ENCODE measurements at places on chromosomes 13 and 19.

DNA sequence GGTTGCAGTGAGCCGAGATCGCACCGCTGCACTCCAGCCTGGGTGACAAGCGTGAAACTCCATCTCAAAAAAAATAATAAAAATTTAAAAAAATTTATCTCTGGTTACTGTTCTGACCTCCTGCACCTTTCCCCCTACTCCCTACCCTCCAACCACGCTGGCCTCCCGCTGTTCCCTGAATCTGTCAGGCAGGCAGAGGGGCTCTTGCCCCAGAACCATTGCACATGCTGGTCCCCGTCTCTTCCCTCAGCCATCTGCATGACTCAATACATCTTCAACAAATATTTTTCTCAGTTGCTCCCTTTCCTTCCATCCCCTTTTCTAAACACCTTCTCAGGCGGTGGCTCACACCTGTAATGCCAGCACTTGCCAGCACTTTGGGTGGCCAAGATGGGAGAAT is 1.1 kb upstream of the FAM187B start:
- no peak for DNase-seq

GRCh38 chr19:7312816-7313215 is 18.6 kb upstream of the INSR start:
- DNase-seq, result no peak

GRCh38 chr19:17530586-17530985 is 19.1 kb downstream of the PGLS start:
- no peak for DNase-seq

DNA sequence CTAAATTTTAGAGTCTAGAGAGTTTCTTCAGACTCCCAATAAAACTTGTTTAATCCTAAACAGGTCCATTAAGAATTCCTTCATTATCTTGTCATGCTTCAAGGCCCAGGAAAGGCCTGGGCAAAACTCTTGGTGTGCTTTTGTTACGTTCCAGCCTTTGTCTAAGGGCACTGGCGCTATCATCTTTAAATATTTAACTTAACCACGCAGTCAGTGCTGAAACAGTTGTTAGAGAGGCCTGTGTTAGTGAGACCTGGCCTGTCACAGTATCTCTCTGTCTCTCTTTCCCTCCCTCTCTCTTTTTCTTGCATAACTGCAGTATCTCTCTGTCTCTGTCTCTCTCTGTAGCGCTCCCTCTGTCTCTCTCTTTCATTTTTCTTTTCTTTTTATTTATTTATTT is 8.2 kb upstream of the OR1M1 start:
- no peak for DNase-seq

DNA sequence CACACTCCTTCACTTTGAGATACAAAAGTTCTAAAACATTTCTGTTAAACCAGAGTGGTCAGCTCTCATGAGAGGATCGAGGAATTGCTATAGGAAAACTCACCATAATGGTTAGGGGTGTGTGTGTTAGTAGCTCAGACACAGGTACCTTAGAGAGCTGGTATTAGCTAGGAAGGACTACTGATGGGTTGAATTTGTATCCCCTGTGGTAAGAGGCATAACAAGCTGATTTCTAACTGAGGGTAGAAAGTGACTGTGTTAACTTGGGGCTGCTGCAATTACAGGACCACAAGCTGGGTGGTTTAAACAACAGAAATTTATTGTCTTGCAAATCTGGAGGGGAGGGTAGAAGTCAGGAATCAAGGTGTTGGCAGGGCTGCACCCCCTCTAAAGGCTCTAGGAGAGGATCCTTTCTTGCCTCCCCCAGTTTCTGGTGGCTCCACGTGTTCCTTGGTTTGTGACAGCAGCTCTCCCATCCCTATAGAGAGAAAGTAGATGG is 17.4 kb downstream of the LEUTX start:
- no peak for DNase-seq

- DNase-seq, result no peak
These were observed 4.1 kb upstream of the PSMD8 start for GRCh38 chr19:38370299-38370698.

DNA sequence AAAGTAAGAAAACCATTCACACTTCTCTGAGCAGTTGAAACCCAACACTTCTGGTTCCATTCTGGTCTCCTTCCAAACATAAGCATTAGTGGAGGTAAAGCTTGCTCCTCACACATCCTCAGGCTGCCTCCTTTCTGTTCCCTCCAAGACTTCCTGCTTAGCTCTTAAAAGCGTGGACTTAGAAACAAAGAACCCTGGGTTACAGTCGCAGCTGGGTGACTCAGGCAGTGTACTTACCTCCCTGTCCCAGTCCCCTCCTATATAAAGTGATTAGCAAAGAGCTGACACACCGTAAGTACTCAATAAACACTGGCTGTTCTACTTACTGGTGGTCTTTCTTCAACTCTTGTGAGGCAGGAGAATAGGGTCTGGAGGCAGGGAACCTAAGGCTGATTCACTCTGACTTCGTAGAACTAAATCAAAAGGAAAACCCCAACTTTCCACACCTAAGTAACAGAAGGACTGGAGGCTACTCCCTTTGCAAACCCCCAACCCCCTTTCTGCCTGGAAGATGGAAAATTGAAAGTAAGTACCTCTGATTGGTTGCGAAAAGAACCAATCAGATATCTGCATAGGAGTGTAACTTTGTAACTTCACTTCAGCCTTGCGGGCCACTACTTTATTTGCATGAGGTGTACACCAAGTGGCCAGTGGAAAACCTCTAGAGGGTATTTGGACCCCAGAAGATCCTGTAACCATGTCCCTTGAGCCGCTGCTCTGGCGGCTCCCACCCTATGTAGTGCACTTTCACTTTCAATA is 165.4 kb downstream of the SUCLA2 start:
- no peak for DNase-seq

DNA sequence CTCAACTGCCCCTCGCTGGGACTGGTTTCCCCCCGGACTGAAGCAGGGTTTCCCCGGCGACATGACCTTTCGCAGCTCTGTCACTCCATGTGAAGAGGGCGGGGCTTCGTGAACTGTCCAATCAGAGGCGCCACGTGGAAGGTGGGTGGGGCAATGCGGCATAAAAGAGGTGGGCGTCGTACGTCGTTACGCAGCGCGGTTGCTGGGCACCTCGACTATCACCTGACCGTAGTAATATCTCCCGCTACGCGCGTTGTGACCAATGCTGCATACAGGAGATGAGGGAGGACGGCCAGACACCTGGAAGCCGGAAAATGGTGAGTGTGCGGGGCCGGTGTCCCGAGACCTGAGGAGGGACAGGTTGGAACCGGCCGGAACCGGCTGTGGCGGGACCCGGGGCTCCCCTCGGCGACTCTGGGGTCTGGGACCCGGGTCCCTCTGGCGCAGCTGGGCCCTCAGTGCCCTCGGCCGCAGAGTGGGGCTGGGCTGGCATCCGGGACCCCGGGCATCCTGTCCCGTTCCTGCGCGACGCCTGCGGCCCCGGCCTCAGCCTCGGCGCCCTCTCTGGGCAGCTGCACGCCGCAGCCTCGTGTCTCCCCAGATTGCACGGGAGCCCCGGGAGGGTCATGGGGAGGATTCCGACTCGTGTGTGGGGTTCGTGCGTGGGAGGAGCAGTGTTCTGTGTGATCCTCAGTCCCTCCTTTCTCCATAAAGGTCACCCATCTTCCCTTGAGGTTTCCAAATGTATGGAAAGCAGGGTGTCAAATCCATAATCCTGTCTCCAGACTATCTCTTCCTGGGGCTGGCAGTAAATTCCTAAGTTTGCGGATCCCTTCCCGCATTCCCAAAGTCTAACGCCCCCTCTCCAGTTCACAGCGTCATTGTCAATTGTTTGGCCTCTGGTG is 32.2 kb downstream of the ZNF136 start:
- DNase-seq, result peak; percentile 8

- no peak for DNase-seq
These were observed 8.0 kb downstream of the GPATCH1 start for GRCh38 chr19:33089010-33089409.

- DNase-seq, result no peak
These were observed 451.2 kb downstream of the DCT start for GRCh38 chr13:94028234-94028633.

- DNase-seq, result no peak
These were observed 85.7 kb downstream of the FOXO1 start for GRCh38 chr13:40580566-40581276.

- DNase-seq, result no peak
These were observed 146.1 kb downstream of the KLF5 start for GRCh38 chr13:73204952-73205351.

DNA sequence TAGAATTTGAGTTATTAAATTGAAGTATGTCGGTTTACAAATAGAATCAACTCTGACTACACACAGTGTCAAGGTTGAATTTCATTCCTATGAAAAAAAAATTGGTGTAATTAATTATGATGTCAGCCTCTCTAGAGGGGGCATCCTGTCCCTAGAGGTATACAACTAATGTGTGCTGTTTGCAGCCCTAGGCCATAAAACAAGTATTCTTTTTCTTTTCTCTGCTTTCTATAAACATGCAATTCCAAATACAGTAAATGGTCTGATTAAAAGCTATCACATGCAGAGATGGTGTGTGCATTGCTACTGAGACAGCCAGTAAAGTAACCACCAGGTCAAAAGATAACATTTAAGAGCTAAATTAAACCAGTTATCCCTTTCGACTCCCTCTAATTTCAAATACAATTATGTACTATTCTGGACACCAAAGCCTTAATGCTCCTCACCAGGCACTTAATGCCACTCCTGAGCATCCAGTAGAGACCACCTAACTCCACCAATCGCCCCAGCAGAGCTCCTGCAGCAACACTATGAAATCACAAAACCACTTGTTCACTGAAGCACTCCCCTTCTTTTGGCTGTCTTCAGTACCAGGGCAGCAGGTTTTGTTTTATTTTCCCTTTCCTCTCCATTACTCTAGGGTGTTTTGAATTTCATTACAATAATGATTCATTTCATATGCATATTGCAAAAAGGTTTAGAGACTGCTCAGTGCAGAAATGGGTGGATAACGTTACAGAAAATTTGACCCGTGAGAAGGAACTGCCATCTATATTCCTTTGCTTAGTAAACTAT is 426.9 kb downstream of the PCDH9 start:
- DNase-seq, result no peak

- no peak for DNase-seq
These were observed 30.5 kb downstream of the PPP1R37 start for GRCh38 chr19:45123440-45123850.

DNA sequence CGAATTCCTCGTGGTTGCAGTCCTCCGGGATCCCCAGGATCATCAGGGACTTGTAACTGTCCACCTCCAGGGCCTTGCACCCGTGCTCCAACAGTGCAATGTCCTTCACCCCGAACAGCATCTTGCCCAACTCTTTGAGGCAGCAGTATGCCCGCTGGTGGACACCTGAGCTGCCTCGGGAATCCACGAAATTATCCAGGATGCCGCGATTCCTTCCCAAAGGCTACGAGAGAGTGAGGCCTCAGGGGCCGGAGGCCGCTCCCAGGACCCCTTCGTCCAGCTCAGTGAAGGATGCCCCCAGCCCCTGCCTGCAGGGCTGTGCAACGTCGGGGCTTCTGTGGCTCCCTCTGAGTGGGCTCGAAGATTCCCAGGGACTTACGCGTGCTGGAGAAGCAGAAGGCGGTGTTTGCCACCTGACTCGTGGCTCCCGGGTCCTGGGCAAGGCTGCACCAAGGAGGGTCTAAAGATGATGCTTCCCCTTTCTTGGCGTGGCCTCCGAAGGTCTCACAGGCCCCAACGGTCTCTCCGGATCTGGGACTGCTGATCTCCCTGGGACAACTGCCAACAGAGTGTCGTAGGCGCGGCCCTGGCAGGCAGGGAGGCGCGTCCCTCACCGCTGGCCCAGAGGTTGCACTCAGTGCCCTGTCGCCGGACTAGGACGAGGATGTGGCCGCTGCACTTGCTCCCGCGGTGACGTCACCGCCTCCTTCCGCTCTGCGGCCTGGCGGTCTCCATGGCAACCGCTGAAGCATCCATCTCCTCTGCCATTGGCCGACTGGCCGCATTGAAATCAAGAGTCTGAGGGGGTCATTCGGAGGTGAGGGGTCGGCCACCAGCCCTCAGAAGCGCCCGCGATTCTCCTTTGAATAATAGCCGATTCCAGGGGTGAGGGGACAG is at the start of gene PNMA8C:
TSS of gene PNMA8C (minus strand) at position 698 of the 897 bp plus-strand sequence. CDS start at position 121, 577 bp downstream.
- DNase-seq, result no peak

GRCh38 chr19:57031106-57031505 is 88.7 kb upstream of the USP29 start:
- DNase-seq, result no peak

DNA sequence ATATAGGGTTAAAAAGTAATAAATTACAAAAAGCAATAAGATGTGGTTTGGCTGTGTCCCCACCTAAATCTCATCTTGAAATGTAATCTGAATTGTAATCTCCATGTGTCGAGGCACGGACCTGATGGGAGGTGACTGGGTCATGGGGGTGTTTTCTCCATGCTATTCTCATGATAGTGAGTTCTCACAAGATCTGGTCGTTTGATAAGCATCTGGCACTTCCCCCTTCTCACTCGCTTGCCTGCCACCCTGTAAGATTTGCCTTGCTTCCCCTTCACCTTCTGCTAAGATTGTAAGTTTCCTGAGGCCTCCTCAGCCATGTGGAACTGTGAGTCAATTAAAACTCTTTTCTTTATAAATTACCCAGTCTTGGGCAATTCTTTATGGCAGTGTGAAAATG is 577.4 kb downstream of the TBC1D4 start:
- no peak for DNase-seq

DNA sequence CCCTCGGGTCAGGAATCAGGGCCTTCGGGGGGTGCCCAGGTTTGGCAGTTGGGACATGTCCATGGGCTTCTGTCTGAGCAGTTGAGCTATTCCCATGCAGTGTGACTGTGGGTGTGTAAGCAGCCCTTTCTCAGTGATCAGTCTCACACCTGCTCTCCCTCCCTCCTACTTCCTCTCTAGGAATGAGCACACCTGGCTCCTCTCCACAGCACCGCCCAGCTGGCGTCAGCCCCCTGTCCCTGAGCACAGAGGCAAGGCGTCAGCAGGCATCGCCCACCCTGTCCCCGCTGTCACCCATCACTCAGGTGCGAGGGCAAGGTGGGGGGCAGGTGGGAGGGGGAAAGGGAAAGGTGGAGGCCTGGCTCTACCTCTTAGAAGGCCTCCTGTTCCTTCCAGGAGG is 25.9 kb downstream of the COMP start:
- no peak for DNase-seq

GRCh38 chr13:113631341-113632095 is 26.5 kb downstream of the ATP4B start:
- no peak for DNase-seq

DNA sequence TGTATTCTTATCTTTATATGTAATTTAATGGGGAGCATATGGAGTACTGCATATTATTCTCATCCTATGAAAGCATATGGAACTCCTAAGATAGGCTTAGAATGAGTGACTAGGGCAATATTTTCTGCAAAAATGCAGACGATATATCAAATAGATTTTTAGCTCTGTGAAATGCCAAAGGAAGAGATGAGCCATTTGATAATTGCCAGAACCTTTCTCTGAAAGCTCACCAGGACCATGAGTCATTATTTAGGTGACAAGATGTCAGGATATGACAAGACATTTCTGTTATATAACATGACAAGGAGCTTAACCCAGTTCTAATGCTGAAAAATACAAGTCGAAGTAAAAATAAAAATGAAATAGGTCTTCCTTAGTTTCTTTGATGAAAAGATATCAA is 145.0 kb downstream of the SLITRK6 start:
- DNase-seq, result no peak
